Dermis microvascular lymphatic vessel endothelial cell (primary cell): ENCODE measurements at places on chromosomes 2 and 18. TPM values are rescaled to one million over a fixed set of nuclear protein-coding genes. Genes with fewer than 3 reads are reported as not detected.

GRCh38 chr2:82165377-82165776 lies 1860.8 kb upstream of the LRRTM1 start:
- no peak for DNase-seq

DNA sequence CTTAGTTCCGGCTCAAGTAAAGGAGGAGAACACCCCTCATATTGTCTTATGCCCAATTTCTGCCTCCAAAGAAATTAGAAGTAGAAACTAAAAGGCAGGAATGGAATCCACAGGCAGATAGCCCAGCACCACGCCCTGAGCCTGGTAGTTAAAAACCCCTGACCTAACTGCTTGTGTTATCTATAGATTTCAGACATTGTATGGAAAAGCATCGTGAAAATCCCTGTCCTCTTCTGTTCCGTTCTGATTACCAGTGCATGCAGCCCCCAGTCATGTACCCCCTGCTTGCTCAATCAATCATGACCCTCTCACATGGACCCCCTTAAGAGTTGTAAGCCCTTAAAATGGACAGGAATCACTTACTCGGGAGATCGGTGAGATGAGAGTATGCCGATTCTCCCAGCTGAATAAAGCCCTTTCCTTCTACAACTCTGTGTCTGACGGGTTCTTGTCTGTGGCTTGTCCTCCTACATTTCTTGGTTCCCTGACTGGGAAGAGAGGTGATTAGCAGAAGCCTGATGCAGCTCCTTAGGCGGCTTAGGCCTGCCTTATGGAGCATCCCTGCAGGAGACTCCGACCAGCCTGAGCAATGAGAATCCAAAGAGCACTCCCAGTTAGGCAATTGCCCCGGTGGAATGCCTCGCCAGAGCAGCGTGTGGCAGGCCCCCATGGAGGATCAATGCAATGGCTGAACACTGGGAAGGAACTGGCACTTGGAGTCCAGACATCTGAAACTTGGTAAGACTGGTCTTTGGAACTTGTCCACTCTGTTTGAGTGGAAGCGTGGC lies 362.6 kb upstream of the TCF4 start:
- no peak for DNase-seq

- DNase-seq, result peak; percentile 66
These were observed 69.5 kb downstream of the ARL4C start for GRCh38 chr2:234427081-234428061.

DNA sequence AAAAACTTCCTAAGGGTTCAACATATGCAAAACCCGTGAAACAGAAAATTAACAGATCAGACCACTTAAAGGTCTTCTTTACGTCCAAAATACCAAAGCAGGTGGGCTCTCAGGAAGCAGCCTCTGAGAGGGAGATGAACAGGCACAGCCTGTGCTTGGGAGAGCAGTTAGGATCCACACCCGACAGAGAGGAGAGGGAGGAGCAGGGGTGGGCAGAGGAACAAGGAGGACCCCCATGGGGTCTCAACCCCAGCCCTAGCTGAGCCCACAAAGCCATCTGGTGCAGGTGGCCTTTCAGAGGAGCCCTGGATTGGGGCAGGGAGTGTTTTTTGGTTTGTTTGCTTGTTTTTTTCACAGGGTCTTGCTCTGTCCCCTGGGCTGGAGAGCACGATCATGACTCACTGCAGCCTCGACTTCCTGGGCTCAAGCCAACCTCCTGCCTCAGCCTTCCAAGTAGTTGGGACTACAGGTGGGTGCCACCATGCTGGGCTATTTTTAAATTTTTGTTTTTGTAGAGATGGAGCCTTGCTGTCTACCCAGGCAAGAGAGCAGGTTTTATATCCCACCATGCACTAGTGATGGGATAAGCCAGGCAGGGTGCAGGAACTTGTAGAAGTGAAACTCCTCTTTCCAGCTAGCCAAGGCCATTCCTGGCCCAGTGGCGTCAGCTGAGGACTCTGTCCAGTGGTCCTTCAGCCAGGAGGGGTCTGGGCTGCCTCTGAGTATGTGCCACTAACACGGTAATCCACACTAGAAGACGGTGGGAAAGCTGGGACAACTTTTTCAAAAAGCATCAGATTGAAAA lies 154.1 kb upstream of the HDAC4 start:
- no peak for DNase-seq

Gene LOXL3
- 0.77 and 2.0 TPM in 2 replicates for total RNA-seq

GRCh38 chr2:14560716-14561115 lies 71.8 kb upstream of the LRATD1 start:
- DNase-seq, result no peak

DNA sequence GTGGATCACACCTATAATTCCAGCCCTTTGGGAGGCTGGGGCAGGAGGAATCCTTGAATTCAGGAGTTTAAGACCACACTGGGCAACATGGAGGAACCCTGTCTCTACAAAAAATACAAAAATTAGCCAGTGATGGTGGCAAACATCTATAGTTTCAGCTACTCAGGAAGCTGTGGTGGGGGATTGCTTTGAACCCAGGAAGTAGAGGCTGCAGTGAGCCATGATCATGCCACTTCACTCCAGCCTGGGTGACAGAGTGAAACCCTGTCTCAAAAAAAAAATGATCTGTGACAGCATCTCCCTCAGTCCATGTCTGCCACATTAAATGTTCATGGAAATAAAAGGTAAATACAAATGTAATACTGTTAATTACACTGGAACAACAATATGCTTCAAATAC lies 121.4 kb upstream of the COL5A2 start:
- no peak for DNase-seq

- DNase-seq, result no peak
These were observed 213.8 kb downstream of the HRH4 start for GRCh38 chr18:24674200-24674599.

DNA sequence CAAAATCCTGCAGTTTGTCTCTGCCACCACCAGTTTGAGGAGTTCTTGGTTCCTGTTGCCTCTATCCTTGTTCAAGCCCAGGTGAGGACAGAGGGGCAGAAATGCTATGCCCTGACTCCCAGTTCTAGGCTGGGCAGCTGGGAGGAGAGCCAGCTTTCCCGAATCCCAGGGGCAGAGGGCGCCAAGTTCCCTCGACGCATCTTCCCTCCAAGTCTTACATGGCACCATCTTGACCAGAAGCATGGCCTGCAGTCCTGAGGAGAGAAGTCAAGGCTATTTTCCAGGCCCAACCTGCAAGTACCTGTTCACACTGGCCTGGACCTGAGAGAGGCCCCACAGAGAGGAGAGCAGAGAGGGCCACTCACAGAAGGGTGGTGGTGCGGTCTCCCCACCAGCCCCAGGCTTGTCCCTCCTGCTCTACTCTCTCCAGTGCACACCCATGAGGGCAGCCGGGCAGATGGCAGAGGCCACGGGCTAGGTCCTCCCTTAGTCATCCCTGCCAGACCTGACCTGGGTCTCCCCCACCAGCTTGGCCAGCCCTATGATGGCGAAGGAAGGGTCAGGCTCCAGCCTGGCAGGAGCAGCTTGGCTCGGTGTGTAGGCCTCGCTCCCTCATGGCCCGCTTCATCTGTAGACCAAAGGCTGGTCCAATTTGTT lies 115.7 kb upstream of the MSTN start:
- no peak for DNase-seq

DNA sequence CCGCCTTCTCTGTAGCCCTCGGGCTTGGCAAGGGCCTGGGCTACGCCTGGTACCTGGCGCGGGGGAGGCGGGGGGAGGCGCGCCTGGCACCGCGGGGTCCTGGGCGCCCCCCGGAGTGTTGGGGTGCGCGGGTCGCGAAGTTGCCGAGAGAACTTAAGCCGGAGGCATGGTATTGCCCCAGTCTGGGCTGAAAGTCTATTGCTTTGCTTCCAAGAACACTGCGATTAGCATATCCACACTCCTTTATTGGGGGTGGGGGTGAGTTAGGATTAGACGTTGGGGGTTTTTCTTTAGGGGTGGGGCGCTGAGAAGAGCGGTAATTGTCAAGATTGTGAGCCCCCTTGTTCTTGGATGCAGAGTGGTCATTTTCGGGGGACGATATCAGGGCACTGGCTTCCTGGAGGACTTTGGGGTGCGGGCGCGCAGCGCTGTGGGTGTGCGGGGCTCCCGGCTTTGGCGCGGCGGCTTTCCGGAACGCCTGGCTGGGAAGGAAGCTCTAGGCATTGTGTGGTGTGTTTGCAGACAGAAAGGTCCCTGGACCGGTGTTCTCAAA lies 798 bp downstream of the TANC1 start:
- DNase-seq, result peak; percentile 31

- DNase-seq, result peak; percentile 30
These were observed 795 bp upstream of the SETBP1 start for GRCh38 chr18:44679914-44680272.

Gene LRRTM1
- not detected in 2 replicates for total RNA-seq
